ENCODE measurements at places on chromosomes 12 and 14. TPM values are rescaled to one million over a fixed set of nuclear protein-coding genes. Genes with fewer than 3 reads are reported as not detected.
A peak's percentile ranks its signal among the peaks of the same experiment; 100 is the strongest.

DNA sequence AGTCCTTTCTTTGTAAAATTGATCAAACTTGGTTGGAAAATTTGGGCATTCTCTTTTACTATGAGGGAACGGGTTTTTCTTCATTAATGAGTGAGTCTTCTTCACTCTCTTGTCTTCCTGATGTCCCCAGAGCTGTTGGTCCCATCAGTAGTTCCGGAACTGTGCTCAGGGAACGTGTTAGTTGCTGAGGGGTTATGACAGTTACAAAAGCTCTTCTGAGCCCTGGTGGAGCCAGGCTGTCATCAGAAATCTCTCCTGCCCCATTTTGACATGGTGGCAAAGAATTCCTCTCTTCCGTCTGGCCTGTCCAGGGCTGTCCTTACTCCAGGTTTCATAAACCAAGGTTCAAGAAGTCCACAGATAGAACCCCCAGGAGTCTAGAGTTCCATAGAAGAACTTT is 208.5 kb downstream of the SLC41A2 start:
- H3K27me3 ChIP-seq: no peaks in the 10 kb centered on the region
- no peak overlapping the region for H3K4me3 ChIP-seq

PTPN6 gene
- 19.2 TPM for total RNA-seq

DNA sequence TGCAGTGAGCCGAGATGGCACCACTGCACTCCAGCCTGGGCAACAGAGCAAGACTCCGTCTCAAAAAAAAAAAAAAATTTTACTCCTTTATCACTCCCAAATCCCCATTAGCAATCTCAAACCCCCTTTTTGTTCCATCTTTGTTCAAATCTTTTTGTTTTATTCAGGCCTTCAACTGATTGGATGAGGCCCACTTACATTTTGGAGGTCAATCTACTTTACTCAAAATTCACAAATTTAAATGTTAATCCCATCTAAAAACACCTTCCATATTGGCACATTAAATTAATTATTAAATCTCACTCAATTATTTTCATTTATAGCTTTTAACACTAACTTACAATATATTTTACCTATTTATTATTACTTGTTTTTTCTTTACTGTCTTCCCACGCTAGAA is 27.0 kb upstream of the TXNRD1 start:
- H3K27me3 ChIP-seq: no peaks in the 10 kb centered on the region
- no peak overlapping the region for H3K4me3 ChIP-seq
- H3K36me3 ChIP-seq: no peaks in the 10 kb centered on the region
- H3K27ac ChIP-seq: no peak overlapping the region
- no peak for DNase-seq

DNA sequence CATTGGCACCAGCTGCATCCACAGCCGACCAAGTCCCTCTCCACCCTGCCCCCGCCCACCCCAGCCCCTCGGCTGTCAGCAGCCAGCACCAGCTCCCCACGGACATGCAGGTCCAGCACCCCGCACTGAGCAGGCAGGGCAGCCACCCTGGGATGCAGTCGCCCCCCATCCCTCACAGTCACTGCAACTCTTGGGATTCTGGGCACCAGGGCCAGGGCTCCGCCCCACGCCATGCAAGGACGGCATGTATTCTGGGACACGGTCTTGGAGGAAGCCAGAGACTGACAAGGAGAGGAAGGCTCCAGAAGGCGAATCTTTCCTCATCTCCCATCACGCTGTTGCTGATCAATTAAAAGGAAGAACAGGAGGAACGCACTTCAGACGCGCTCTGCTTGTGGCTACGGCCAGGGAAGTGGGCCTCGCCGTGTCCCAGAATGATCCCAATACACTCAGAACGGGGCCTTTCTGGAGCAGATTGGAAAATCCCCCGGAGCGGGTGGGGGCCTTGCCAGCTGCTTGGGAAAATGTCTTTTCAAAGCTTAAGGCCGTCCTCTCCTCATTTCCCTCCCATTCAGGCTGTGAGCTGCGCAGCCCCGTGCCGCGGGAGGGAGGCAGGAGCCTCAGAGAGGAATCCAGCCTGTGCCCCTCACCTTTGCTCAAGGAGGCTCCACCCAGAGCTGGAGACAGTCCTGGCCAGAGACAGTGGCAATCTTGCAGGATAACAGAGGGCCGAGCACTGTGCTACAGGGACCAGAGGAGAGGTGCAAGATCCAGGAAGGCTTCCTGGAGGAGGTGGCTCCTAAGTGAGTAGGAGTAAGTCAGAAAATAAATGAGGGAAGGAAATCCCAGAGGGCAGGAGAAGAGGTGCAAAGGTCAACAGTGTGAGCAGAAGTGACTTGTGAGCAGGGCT is 54.1 kb upstream of the DIO3 start:
- no peaks in the 10 kb centered on the region for H3K4me1 ChIP-seq
- no peak overlapping the region for H3K4me3 ChIP-seq

DNA sequence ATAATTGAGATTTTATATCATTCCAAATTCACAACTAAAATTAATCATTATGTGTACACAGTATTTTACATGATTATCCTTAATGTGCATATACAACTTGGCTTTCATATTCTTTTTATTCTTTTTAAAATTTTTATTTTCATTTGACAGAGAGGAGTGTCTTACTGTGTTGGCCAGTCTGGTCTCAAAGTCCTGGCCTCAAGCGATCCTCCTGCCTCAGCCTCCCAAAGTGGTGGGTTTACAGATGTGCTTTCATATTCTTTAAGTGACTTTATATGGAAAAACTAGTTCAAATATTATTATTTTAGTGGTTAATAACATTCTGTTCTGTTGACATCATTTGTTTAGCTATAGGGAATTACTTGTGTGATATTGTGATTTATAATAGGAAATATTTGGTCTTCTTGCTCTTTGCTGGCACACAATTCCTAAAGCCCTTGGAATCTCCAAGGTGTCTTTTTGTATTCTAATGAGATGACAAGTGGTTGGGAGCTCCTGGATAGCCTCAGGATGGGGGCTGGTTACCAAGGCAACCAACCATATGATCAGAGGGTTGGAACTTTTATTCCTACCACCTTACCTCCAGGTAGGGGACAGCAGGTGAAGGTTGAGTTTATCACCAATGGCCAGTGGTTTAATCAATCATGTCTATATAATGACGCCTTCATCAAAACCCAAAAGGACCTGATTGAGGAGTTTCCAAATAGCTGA is 16.0 kb upstream of the ZNF410 start:
- no peak overlapping the region for H3K4me3 ChIP-seq
- H3K4me1 ChIP-seq: no peaks in the 10 kb centered on the region
- no peak overlapping the region for H3K27ac ChIP-seq
- H3K36me3 ChIP-seq: no peaks in the 10 kb centered on the region
- H3K27me3 ChIP-seq: no peaks in the 10 kb centered on the region

GRCh38 chr14:99633141-99633540 is 11.8 kb upstream of the HHIPL1 start:
- no peaks in the 10 kb centered on the region for H3K36me3 ChIP-seq
- no peaks in the 10 kb centered on the region for H3K27me3 ChIP-seq
- no peak overlapping the region for H3K27ac ChIP-seq

- H3K27me3 ChIP-seq: no peaks in the 10 kb centered on the region
- no peak overlapping the region for H3K27ac ChIP-seq
- peaks cover 50% of the 10 kb centered on the region for H3K36me3 ChIP-seq
- DNase-seq: no peak
- no peak overlapping the region for H3K4me3 ChIP-seq
- H3K4me1 ChIP-seq: no peaks in the 10 kb centered on the region
Observed at GRCh38 chr12:95066091-95066855, 7.1 kb downstream of the NR2C1 start.

GRCh38 chr14:31947076-31947475 is 130.0 kb upstream of the ARHGAP5 start:
- H3K36me3 ChIP-seq: no peaks in the 10 kb centered on the region
- H3K4me1 ChIP-seq: peaks cover 11% of the 10 kb centered on the region
- H3K27me3 ChIP-seq: no peaks in the 10 kb centered on the region
- no peak overlapping the region for H3K27ac ChIP-seq

- H3K36me3 ChIP-seq: no peaks in the 10 kb centered on the region
- no peaks in the 10 kb centered on the region for H3K4me1 ChIP-seq
- no peak for DNase-seq
- H3K27me3 ChIP-seq: no peaks in the 10 kb centered on the region
- H3K27ac ChIP-seq: no peak overlapping the region
- no peak overlapping the region for H3K4me3 ChIP-seq
Observed at GRCh38 chr14:35952584-35952983, 126.4 kb downstream of the BRMS1L start.

DNA sequence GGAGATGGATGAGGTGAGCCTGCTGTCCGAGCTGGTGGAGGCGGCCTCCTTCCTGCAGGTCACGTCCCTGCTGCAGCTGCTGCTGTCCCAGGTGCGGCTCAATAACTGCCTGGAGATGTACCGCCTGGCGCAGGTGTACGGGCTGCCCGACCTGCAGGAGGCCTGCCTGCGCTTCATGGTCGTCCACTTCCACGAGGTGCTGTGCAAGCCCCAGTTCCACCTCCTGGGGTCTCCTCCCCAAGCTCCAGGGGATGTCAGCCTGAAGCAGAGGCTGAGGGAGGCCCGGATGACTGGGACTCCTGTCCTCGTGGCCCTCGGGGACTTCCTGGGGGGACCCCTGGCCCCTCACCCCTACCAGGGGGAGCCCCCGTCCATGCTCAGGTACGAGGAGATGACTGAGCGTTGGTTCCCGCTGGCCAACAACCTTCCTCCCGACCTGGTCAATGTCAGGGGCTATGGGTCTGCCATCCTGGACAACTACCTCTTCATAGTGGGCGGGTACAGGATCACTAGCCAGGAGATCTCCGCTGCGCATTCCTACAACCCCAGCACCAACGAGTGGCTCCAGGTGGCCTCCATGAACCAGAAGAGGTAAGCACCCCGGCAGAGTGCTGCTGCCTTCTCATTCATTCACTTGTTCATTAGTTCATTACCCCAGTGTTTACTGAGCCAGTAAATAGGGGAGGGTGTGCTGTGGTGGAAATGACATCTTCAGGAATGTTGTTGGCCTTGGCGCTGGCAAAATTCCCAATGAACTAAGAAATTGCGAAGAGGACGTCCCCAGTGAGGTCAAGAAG is 774 bp upstream of the MANSC4 start:
- peak; percentile 79 for DNase-seq
- H3K36me3 ChIP-seq: no peaks in the 10 kb centered on the region
- peak overlapping the region; percentile 57 for H3K4me3 ChIP-seq
- H3K27me3 ChIP-seq: no peaks in the 10 kb centered on the region
- H3K27ac ChIP-seq: peak overlapping the region; percentile 98

RDH16 gene
- total RNA-seq: 2.6 TPM

GRCh38 chr12:49232940-49233841 is 31.7 kb upstream of the TUBA1C start:
- H3K27me3 ChIP-seq: no peaks in the 10 kb centered on the region
- peak overlapping the region; percentile 97 for H3K27ac ChIP-seq
- DNase-seq: peak; percentile 92
- H3K4me1 ChIP-seq: peaks cover 33% of the 10 kb centered on the region

GRCh38 chr12:111260732-111261131 is 108.2 kb downstream of the PHETA1 start:
- no peak overlapping the region for H3K4me3 ChIP-seq
- no peaks in the 10 kb centered on the region for H3K36me3 ChIP-seq
- no peaks in the 10 kb centered on the region for H3K4me1 ChIP-seq
- no peak overlapping the region for H3K27ac ChIP-seq

DNA sequence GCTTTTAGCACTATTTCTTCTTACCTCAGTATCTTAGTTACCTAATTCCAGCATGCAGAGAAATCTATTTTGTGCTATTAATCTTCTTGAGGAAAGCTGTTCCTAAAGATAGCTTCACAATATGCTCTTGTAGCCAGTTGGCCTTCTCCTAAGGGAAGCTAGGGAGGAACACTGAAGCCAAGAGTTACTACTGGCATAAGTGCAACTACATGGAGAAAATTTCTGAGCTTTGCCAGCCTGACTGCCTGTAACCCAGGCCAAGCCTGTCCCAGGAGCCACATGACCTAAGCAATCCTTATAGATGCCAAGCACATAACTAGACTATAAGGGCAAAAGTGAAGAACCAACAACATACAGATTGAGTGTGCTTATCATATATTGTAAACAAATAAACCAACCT is 890.2 kb downstream of the FLRT2 start:
- H3K36me3 ChIP-seq: no peaks in the 10 kb centered on the region
- no peaks in the 10 kb centered on the region for H3K27me3 ChIP-seq
- no peak overlapping the region for H3K27ac ChIP-seq

DIP2B gene
- total RNA-seq: 55.1 TPM

RFC5 gene
- total RNA-seq: 25.6 TPM

DNA sequence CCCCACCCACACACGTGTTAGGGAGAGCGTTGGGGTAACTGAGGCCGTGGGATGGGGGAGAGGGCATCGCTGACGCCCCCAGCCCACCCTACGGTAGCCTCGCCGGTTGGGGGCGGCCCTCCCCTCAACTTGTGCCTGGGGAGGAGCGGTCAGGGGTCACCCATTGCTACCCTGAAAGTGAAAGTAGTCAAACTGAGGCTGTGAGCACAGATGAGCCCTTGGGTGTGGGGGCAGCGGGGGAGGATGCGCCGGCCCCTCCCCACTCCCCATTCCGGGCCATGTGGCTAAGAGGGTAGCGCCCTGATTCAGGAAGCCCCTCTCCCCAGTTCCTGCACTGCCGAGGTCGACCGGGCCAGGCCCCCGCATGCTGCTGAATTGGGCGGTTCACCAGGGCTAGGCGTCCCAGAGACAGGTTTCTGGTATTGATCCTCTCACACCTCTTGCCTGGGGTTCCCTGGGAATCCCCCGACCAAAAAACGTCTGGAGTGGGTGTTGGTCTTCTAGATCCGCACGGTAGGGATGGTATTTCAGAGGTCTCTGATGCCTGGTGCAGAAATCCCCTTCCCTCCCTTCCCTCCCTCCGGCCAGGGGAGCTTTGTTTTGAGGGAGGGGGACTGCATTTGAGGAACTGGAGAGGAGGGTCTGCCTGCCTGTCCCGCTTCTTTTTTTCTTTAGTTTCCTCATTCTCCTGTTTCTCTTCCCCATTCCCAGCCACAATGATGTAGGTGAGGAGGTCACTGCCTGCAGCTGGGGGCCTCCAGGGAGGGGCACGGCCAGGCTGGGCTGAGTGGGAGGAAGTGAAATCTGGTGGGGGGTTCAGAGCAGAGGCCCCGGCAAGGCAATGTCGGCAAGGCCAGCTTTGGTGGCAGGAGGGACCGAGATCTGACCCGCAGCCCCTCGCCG is 1.0 kb downstream of the SH2B3 start:
- no peak for DNase-seq
- H3K27me3 ChIP-seq: no peaks in the 10 kb centered on the region
- no peaks in the 10 kb centered on the region for H3K36me3 ChIP-seq
- H3K4me3 ChIP-seq: peak overlapping the region; percentile 62
- H3K4me1 ChIP-seq: peaks cover 9% of the 10 kb centered on the region
- H3K27ac ChIP-seq: no peak overlapping the region

NTS gene
- 2.4 TPM for total RNA-seq

PPP2R5E gene
- total RNA-seq: 15.5 TPM
